Stimulated activated CD4-positive, alpha-beta T cell treated with anti-CD3 and anti-CD28 coated beads, Interleukin-1b, Interleukin-23, amount 100 ng/mL, for 4 hours (primary cell): ENCODE measurements at places on chromosomes 2 and 18.

- DNase-seq: no peak
Observed at GRCh38 chr2:122180972-122181371, 425.5 kb downstream of the TSN start.

DNA sequence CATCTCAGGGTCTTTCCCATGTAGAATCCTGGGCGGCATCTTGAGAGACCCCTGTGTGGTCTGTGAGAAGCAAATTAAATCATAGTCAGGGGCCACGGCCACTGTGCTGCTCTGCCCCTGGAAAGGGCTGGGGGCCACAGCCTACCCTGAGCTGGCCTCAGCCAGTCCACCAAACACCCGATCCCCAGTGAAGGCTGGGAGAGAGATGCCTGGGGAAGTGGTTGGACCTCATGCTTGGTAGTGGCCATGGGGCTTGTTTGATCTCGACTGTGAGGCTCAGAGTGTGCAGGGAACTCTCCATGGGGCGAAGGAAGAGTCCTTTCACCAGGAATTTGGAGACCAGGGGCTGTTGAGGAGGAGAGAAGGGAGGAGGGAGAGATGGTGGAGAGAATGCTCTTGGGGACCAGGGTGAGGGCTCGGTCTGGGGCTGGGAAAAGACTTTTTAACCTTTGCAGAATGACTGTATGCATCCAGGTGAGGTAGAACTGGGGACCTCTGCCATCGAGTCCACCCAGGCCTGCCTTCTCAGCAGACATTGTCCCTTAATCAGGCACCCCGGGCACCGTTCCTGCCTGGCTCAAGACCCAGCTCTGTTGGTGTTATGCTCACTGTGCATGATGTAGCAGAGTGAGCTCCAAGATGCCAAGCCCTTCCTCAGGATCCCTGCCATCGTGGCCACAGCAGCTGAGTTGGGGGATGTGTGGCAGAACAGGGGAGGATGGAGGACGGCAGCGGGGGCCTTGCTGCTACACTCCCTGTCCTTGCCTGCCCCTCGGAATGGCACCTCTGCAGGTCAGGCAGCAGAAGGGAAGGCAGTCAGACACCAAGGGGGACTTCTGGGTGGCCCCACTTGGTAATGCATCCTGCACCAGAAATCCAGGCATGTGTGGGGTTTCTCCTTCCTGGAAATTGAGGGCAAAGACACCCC is 249.9 kb downstream of the DYSF start:
- no peak for DNase-seq

GRCh38 chr2:74741629-74742028 is 87.6 kb downstream of the SEMA4F start:
- no peak for DNase-seq

DNA sequence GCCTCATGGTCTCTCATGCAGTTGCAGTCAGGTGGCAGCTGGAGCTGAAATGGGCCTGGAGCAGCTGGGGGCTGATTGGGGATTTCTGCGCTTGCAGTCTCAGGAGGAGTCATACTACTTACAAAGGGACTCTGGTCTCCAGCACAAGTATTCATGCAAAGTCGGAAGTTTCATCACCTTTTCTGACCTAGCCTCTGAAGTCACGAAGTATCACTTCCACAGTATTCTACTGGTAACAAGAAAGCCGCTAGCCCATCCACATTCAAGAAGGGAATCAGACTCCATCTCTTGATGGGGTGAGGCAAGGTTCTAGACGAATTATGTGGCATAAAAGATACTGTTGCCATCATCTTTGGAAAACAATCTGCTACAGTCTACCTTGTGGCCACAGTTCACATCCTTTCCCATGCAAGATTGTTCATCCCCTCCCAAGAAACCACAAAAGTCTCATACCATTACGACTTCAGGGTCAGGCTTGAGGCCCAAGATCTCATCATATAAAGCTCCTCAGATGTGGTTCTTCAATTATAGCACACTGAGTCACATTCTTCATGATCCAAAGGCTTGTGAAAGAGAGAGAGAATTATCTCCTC is 95.3 kb downstream of the SMC6 start:
- DNase-seq: no peak

GRCh38 chr2:147006736-147007141 is 838.1 kb upstream of the ACVR2A start:
- DNase-seq: no peak

GRCh38 chr2:212328712-212329496 is 209.7 kb downstream of the ERBB4 start:
- no peak for DNase-seq
